Sciatic nerve (tissue), 2 donors: ENCODE measurements at places on chromosomes 4 and X.

DNA sequence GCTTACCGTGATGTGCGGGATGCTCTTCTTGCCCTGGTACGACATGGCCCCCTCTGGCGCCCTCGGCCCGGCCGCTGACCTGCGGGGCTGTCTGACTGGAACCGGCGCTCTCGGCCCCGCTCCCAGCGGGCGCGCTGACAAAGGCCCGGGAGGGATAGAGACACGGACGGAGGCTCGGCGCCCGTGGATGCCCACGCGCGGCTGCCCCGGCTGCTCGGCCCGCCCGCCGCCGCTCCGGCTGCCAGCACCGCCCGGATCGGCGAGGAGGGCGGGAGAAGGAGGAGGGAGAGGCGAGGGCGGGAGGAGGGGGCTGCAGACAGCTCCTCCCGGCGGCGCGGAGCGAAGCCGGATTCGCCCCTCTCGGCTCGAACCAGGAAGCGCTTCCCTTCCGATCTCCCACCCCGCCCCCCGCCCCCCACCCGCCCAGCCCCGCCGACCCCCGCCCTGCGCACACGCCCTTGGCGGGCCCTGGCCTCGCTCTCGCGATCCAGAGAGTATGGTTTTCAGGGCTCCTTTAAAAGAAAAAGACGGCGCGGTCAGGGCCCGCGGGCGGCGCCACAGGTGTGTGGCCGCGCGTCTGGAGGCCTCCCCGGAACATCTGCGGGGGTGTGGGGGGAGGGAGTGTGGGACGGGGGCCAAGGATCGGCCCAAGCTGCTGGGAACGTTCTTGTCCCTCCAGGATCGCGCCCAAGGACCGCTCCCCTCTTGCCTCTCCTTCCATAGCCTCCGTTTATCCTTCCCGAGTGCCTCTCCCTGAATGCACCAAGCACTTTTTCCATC is 4.5 kb downstream of the CRMP1 start:
- no peak for DNase-seq

GRCh38 chrX:9988762-9989161 is 21.6 kb downstream of the CLDN34 start:
- no peak for DNase-seq

- no peak for DNase-seq
Measured at GRCh38 chr4:188145601-188146000, 6.4 kb downstream of the TRIML1 start.

- DNase-seq: no peak
Measured at GRCh38 chr4:13558881-13559280, 14.6 kb upstream of the NKX3-2 start.

- DNase-seq: no peak
Measured at GRCh38 chr4:96525898-96526297, 686.0 kb downstream of the PDHA2 start.

DNA sequence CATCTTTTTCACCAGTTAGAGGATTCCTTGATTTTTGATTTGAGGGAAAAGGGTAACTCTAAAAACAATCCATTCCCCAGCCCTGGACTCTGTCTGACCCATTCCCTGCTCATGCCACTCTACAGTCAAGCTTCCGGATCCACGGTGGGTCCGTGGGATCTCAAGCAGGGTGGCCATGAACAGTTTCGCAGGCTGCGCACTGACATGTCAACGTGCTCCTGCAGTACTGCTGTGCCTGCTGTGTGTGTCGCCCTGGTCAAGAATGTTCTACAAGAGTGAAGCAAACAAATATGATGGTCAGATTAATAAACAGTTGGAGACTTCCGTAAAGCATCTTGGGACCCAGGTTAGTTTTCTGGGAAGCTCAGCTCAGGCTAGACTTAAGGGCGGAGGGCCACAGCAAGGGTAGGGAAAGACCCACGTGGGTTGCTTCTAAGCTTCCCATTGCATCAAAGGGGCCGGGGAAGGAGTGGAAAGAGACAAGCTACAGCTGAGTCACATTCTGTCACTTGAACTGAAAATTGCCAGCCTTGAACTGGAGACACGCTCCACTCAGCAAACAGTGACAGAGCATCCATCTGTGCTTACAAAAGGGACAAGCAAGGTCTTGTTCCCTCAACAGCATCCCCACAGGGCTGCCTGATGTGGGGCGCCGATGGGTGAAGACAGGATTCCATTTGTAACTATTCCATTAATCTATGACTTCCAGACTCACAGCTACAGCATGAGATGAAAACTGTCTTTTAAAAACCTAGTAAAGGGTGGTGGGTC is 81.8 kb downstream of the MTMR1 start:
- no peak for DNase-seq

GRCh38 chr4:68905598-68905938 is 46.0 kb downstream of the UGT2A3 start:
- DNase-seq: no peak

- no peak for DNase-seq
Measured at GRCh38 chr4:152359208-152360044, 176.5 kb downstream of the FBXW7 start.
